ENCODE measurements at places on chromosomes 6 and 20.

- no peak for DNase-seq
Observed at GRCh38 chr6:90175627-90176538, 120.8 kb downstream of the BACH2 start.

GRCh38 chr6:50653253-50653652 is 60.1 kb upstream of the TFAP2D start:
- DNase-seq: no peak

DNA sequence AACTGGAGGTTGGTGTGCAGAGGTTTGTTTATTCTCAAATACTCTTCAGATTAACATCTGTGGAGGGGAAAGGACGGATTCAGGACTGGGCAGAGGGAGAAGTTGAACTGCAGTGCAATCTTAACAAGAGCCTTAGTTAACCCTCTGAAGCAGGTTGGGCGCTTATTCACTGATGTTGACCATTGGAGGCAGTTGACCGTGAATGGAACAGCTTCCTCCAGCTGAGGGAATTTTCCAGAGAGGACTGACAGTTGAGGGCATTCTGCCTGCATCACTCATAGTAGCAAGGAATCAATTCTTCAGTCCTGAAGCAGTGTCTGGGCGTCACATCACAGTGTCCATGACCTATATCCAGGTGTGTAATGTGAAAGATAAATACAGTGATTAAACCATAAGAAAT is 80.9 kb downstream of the PLCB4 start:
- no peak for DNase-seq

DNA sequence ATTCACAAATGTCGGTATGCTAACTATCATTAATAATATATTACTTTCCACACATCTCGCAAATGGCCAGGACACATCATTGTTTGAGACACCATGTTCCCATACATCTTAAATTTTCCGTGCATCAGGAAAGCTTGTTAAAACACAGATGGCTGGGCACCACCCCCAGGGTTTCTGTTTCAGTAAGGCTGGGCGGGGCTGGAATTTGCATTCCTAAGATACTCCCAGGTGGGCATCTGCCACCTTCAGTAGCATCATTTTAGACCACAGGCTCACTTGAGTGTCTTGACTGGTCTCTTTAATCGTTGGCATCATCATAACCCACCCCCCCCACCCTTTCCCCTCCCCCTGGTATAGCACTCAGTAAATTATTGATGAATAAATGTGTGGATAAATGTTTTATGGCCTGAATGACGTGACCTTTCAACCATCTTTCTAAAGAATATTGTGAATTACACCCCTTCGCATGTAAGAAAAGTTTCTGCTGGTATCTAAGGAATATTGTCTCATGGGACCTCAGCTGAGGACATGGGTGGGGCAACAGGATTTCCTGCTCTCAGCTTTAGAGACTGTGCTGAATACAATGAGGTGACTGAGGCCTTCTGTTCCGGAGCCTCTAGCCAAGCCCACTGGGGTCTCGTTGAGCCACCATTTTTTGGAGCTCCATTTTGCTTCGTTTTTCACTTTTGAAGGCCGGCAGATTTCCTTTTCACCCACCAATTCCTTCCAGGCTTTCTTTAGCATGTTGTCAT is 124.1 kb upstream of the NEDD9 start:
- no peak for DNase-seq

DNA sequence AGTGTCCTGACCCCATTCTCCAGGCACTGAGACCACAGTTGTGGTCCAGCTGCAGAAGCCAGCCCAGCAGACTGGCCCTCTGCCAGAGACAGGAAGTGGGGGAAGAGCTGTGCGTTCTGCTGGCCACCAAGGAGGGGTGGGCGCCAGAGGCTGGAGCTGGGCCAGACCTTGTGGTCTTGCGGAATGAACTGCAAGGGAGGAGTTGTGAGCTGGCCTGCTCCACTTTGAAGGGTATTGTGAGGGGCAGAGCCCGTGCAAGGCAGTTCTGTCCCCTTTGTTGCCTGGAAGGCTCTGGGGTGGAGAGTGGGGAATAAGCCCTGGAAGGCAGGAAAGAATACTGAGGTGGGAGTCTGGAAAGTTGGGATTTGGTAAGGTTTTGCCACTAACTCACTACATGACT is 3.6 kb upstream of the MDFI start:
- DNase-seq: no peak

DNA sequence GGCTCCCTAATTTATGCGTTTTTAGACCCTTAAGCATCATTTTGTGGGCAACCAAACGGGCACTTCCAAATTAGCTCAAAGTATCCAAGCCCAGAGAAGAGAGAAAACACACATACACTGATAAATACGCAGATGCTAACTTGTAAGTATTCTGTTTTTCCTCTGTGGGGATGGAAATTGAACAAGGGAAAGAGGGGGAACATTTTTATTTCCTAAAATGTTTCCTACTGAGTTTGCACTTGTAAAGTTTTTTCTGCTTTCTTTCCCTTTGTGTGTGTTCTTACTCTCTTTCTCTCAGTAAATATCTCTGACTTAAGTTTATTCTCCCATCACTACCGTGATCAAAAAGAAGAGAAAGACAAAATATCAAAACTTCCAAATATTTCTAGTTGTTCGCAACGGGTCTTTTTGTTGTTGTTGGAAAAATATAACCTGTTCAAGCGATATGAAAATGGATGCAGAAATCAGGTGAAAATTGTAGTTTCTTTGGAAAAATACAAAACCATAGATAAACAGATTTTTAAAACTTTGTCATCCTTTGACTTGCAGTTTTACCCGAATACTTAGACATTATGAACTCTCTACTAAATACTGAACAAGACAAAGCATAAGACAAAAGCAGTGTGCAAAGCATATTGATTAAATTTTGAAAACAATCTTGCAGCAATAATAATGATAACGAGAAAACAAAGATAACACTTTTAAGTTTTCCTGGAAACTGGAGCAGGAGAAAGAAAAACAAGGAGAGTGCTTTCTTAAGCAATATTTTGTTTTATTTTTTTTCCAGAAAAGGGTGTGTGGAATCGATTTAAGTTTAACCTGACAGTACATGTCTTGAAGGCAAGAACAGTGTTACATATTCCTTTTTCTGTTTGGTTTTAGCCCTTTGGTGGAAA is 1.0 kb upstream of the NKX2-4 start:
- no peak for DNase-seq

GRCh38 chr20:8250539-8251200 is 118.6 kb downstream of the PLCB1 start:
- no peak for DNase-seq

- DNase-seq: no peak
Observed at GRCh38 chr6:51098791-51099190, 280.1 kb downstream of the TFAP2B start.

DNA sequence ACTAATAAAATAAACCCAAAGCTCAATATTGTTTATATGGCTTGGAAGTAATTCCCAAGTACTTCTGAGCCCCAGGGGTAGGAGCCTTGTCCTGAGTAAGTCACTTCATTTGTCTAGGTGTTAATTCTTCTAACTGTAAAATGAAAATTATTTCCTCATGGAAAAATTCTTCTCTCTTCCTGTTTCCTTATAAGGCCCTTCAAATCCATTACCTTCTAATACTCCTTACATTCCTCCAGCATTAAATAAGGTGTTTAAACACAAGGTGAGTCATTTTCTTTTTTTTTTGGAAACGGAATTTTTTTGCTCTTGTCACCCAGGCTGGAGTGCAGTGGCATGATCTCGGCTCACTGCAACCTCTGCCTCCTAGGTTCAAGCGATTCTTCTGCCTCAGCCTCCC is 41.9 kb downstream of the PRR18 start:
- DNase-seq: no peak

DNA sequence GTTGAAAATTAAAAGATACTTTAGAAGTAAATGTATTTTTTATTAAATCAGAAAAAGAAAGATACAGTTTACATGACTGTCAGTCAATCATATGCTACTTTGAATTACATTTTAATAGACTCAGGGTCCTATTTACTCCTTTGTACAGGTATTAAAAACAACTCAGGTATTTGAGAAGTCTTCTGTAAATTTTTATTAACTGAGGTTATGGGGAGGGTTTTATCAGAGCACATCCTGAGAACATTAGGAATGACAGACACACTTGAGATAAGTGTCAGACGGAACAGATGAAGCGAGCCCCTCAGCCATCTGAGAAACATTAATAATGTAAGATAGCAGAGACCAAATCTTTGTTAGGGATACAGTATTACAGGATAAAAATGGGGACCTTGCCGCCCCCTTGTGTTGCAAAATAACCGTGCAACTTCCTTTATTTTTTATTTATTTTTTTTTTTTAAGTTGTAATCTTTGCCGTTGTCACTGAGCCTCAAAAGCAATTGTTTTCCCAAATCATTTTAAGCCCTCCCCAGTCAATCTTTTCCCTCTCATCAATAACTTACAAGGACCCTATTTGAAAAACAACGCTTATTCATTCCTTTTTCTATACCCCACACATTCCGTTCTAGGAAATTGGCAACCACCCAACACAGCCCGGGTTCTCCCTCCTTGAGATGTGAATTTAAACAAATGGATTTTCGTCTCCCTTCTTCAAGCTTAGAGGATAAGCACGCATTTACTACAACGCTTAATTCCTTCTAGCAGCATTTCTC is 126.7 kb downstream of the BCAS1 start:
- no peak for DNase-seq

DNA sequence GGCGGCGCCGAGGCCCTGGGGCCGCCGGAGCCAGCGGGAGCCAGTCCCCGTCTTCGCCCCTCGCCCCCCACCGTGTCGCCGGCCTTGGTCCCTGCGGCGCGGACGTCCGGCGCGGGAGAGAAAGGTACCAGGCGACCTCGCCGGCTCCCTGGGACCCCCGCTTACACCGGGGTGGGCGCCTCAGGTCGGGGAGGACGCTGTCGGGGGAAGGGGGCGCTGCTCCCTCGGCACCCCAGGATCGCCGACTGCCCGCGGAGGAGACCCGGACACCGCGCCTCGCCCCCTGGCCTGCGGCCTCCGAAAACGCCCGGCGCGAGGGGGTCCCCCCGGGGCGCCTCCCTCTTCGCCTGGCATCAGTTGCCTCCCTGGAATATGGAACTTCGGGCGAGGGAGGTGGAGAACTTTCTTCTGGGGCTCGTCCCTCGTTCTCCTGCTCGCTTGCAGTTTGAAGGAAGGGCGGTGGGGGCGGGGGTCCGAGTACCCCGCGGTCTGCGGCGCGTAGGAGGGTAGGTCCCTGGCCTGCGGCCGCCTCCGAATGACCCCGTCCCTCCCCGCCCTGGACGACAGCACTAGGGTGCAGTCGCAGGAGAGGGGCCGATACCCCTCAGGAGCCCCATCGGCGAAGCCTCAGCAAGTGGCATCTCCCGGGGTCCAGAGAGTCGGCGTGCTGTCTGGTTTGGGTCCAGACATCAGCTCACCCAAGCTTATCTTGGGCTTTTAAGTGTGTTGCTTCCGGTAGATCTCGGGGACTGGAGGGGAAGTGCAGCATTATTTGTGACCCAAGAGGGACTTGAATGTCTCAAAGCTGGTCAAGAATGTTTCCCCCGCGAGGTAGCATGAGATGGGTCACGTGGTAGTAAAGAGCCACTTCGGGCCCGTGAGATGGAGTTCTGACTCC is 549 bp downstream of the ANKRD6 start:
- no peak for DNase-seq

- no peak for DNase-seq
Observed at GRCh38 chr6:121733234-121733633, 297.8 kb downstream of the GJA1 start.

DNA sequence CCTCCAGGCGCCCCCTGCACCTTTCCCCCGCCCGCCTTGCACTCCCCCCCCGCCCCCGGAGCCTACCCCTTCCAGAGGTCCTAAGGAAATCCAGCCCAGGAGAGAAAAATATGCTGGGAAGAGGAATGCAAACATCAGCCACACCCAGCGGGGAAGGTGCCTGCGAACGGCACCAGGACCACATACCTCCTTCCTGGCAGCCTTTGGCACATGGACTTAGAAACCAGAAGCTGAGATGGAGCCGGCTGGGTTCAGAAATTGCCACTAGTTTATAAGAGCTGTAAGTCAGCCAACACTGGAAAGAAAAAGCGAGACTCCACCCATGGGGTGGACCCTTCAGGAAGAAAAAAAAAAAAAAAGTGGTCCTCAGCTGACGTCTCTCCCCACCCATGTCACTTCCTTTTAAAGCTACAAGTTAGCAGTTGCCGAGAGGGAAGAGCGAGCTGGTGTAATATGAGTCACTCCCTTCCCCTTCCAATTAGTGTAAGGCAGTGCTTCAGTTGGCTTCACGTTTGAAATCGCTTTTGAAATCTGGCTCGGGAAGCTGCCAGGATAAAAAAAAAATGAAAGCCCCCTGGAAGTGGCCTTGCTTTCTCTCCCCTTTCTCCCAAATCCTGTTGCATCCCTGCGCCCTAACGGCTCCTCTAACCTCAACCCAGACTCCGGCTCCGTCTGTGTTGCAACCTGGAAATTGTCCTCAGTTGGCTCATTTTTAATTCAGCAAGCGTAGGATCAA is at the start of gene AGPAT4:
Gene AGPAT4 (minus strand): TSS at position 310 of the 736 bp plus-strand sequence. CDS start 41,848 bp downstream, outside the sequence.
- peak; percentile 70 for DNase-seq

GRCh38 chr6:10567256-10568026 is 46.3 kb downstream of the GCNT2 start:
- DNase-seq: no peak

DNA sequence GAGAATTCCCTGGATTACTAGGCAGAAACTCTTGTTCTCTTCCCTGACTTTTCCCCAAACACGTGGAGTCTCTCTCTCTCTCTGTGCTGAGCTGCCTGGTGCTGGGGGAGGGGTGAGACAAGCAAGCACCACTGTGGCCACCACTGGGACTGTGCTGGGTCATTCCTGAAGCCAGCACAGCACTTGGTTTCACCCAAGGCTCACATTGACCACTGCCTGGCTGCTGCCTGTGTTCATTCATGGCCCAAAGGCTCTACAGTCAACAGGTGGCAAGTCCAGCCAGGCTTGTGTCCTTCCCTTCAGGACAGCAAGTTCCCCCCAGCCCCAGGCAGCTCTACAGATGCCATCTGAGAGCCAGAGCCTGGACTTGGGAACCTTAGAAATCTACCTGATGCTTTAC is 92.2 kb downstream of the CTNNBL1 start:
- DNase-seq: no peak

- DNase-seq: no peak
Observed at GRCh38 chr6:33428966-33429749, 9.3 kb downstream of the SYNGAP1 start.

- DNase-seq: no peak
Observed at GRCh38 chr6:138349891-138350290, 27.8 kb upstream of the SMIM28 start.

DNA sequence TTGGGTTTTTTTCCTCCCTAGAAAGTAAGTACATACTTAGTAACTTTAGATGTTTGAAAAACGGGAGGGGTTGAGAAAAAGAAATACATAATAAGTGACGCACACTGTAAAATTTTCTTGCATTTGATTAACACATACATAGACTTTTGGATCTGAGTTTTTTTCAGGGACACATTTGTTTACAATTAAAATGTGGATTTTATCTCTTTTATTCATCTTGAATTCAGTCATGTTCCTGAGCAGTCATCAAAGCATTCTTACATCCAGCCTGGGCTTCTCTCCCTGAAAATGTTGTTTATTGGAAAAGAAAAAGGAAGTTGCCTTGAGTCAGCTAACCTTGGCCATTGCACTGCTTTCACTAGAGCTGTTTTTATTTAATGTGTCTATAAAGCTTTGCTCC is 8.7 kb upstream of the RPP40 start:
- no peak for DNase-seq

Measured in NCI-H1930 (cell line).